ENCODE measurements at places on chromosomes 6 and 20.
A peak's percentile ranks its signal among the peaks of the same experiment; 100 is the strongest.

- peak; percentile 58 for DNase-seq
Observed at GRCh38 chr6:28399350-28400121, at the start of gene ZSCAN12. Gene ZSCAN12 (minus strand): TSS chr6:28399747. CDS start chr6:28398405, 1,342 bp downstream.

- no peak for DNase-seq
Observed at GRCh38 chr20:58557733-58558342, 42.6 kb upstream of the APCDD1L start.

GRCh38 chr20:62408055-62408454, 970 bp upstream of the CABLES2 start:
- DNase-seq, result no peak

GRCh38 chr6:144665932-144666450, 380.9 kb downstream of the UTRN start:
- DNase-seq, result no peak

DNA sequence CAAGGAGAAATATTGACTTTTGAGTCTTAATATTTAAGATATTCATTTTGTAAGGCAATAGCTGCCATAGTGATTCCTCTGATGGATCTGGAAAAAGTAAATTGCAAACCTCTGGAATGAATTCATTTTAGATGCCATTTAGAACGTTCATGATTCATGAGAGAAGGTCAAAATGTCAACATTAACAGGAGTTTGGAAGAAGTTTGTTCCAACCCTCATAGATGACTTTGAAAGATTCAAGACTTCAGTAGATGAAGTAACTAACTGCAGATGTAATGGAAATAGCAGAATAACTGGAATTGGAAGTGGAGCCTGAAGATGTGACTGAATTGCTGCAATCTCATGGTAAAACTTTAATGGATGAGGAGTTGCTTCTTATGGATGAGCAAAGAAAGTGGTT, 100.9 kb upstream of the CCN2 start:
- DNase-seq, result no peak

DNA sequence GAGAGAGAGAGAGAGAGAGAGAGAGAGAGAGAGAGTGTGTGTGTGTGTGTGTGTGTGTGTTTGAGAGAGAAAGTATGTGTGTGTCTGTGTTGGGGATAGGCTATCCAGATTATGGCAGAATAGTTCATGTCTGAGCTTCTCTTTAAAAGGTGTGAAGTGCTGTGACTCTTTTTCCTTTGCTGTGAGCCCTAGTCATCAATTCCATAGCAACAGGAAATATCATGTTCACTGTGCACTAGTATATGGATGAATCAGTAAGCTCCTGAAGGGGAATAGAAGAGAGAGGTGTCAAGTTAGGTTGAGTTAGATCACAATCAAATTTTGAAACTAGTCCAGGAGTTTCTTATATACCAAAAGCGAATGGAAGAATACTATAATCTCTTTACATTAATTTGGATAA, 318.7 kb downstream of the RFPL4B start:
- no peak for DNase-seq

GRCh38 chr6:146890644-146891434, 292.1 kb downstream of the ADGB start:
- DNase-seq, result no peak

- DNase-seq, result no peak
Observed at GRCh38 chr6:33683576-33684427, 27.7 kb downstream of the UQCC2 start.

GRCh38 chr20:38073307-38074071, 39.9 kb downstream of the RPRD1B start:
- peak; percentile 70 for DNase-seq

DNA sequence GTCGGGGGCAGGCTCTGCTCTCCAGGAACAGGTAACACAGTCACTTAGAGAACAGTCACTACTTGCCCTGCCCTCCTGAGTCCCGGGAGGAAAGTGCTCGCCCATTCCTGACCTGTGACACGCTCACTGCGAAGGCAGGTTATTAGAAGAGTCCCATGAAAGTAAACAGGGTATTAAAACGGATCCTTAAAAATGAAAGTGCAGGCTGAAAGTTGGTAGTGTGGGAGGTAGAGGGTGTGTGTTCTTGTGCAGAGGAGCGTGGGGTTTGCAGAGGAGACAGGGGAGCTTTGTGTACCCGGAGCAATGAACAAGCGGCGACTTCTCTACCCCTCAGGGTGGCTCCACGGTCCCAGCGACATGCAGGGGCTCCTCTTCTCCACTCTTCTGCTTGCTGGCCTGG, at the start of gene CCN6:
Gene CCN6, plus strand, starts transcription at position 104 of the 400 bp plus-strand sequence. Its CDS starts 254 bp downstream, at position 358.
- no peak for DNase-seq

- no peak for DNase-seq
Observed at GRCh38 chr6:46347669-46348068, 143.6 kb downstream of the RCAN2 start.

DNA sequence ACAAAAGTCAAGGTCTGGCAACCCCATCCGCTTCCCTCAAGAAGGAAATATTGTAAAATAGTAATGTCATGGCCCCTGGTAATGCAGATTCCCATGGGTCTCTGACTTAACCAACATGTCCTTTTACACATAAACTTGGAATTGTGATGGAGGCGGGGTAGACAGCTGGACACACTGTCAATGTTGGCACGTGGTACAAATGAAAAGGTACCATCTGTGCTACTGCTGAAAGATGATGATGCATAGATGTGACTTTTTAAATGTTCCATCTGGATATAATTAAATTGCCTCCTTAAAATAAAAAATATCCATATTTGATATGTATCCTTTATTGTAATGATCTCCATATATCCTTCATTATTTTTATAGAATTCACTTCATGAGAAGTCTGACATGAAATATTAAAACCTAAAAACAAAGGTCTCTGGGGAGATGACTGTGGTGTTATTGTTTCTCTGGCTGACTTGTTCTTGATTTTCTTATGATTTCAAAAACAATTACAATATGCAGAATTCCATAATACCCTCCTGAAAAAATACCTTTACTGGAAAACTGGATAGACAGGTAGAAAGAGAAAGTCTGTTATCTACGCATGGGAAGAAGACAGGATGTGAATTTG, 104.5 kb downstream of the MKKS start:
- no peak for DNase-seq

GRCh38 chr20:57829805-57830514, 120.1 kb upstream of the PMEPA1 start:
- no peak for DNase-seq

DNA sequence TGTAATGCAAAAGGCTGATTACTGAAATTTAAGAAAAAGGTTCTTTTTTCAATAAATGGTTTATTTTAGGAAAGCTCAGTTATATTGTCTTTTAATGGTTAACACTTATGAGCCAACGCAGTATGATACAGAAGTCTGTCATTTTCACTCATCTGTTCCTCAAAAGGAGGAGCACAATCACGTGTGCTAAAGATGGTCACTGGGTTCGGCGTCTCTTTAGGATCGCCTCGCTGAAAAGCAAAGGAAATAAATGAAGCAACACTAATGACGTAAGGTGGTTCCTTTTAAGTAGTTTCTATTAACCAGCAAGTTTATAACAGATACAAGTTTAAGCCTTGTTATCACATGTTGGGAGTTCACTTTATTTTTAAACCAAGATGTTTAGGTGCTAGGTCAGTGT, 125.7 kb downstream of the MAP3K4 start:
- DNase-seq, result no peak

GRCh38 chr6:25175681-25176080, 103.5 kb upstream of the CARMIL1 start:
- DNase-seq, result no peak

- no peak for DNase-seq
Observed at GRCh38 chr20:60008130-60008808, 50.0 kb downstream of the CDH26 start.

GRCh38 chr20:63337786-63338420, 23.2 kb downstream of the CHRNA4 start:
- DNase-seq, result no peak

DNA sequence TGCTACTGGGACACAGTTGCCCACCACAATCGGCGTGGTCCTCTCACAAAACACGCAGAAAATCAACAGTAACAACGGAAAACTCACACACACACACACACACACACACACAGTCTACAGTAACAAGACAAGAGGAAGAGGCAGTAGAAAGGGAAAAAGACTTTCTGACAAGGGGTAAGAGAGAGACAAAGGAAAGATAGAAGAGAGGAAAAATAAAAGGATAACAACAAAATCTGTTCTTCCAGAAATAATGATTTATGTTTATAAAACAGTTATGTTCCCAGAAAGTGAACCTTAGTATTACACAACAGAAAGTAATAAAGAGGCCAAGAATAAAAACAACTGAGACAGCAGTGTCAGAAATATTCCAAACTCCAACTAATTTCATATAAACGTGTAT, 2.9 kb downstream of the RANBP9 start:
- no peak for DNase-seq

- DNase-seq, result no peak
Observed at GRCh38 chr6:5674721-5675120, 332.0 kb downstream of the NRN1 start.

DNA sequence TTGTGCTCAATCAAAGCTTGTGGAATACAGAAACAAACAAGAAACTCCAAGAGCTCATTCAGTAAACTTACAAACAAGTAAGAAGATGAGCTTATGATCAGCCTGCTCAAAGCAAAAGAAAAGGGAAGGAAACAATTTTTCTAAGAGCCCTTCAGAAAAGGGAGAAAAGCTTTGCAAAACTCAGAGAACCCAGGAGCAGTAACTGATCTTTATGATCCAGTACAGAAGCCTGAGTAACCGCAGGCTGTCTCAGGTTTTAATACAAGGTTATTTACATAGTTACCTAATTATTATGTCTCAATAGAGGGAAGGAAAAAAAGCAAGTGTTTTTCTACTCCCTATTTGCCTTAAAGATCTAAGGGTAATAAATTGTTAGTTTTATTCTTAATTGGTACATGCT, 226.5 kb downstream of the MAFB start:
- no peak for DNase-seq

DNA sequence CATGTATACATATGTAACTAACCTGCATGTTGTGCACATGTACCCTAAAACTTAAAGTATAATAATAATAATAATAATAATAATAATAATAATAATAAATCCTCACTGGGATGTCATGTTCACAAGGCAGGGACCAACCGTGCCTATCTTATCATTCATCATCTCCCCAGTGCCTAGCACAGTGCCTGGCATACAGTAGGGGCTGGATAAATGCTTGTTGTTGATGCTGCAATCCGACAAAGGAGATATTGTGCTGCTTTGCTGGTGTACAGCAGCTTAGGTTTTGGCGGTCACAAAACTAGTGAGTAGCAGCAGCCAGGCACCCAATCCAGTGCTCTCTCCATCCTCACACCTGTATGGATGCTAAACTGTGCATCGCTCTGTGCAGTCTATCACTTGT, 94.1 kb upstream of the ASF1A start:
- DNase-seq, result no peak

DNA sequence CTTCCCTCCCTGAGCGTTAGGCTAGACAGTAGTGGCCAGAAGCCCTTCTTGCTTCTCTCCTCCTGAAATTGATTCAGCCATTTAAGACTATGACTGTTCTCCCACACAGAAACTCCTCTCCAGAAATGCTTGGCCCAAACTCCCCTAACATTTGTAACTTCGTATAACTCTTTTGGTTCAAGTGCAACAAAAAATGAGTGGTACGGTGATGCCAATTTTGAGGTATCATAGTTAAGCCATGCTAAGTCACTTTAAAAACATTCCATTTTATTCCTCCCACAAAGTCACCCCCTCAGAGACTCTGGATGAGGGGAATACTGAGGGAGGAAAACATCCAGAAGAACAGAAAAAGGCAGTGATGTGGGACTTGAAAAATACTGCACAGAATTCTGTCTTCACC, 21.1 kb upstream of the ROS1 start:
- DNase-seq, result no peak

DNA sequence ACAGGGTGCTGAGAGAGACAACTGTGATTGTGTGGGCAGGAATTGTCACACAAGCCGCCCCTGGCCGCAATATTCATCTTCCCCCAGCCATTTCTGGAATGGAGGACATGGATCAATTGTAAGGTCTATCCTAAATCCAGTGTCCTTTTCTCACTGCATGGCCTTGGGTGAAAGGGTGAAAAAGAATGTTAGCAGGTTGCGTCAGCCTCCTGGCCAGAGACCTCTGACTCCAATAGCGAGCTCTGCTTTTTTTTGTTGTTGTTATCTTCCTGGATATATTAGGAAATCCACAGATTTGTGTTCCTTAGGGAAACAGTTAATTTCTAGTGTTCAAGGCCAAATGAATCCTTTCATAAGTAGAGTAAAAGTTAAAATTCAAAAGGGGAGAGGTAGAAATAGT, 47.1 kb upstream of the CD83 start:
- no peak for DNase-seq

DNA sequence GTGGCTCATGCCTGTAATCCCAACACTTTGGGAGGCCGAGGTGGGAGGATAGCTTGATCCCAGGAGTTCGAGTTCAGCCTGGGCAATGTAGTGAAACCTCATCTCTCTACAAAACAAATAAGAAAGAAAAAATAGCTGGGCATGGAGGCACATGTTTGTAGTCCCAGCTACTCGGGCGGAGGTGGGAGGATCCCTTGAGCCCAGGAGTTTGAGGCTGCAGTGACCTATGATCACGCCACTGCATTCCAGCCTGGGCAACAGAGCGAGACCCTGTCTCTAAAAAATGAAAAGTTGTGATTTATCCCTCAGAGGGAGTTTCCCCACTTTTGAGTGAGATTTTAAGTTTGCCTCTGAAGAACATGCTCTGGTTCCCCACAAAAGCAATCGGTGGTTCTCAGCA, 17.4 kb upstream of the BMP7 start:
- no peak for DNase-seq

GRCh38 chr6:139029470-139030227, 1.1 kb downstream of the ABRACL start:
- no peak for DNase-seq

DNA sequence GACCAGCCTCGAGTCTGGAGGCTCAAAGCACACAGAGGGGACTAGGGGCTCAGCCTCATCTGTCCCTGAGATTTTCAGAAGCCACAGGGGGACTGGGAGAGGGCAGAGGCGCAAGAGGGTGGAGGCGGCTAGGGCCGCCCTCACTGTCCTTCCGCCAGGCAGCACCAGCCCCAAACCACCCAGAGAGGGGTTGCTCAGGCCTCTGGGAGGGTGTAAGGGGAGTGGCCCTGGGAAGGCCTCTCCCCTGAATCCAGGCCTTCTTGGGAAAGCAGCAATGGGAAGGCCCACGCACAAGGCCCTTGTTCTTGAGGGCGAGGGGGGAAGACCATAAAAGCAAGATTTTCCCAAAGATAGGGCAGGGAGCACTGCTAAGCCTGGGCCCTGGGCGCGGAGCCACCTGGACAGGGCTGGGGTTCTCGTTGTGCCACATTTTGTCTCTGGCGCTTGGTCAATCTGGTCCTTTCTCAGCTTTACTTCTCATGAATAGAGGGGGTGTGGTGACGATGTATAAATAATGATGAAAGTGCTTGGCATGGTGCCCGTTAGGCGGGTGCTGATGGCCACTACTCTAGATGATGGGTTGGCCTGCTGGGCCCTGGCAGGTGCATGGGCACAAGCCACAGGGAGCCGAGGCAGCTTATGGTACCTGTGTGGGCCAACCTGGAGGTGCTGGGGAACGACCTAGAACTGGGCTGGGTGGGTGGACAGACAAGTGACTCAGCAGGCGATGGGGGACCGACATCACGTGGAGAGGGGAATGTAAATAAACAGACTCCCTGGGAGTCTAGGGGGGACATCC, 4.8 kb downstream of the SAMD10 start:
- DNase-seq, result no peak

Measured in hematopoietic multipotent progenitor cell treated with erythropoietin and hydrocortisone succinate and interleukin-3 and kit ligand, for 17 days (in vitro differentiated cells).